SK-N-DZ (cell line): ENCODE measurements at places on chromosomes 1 and 21.

DNA sequence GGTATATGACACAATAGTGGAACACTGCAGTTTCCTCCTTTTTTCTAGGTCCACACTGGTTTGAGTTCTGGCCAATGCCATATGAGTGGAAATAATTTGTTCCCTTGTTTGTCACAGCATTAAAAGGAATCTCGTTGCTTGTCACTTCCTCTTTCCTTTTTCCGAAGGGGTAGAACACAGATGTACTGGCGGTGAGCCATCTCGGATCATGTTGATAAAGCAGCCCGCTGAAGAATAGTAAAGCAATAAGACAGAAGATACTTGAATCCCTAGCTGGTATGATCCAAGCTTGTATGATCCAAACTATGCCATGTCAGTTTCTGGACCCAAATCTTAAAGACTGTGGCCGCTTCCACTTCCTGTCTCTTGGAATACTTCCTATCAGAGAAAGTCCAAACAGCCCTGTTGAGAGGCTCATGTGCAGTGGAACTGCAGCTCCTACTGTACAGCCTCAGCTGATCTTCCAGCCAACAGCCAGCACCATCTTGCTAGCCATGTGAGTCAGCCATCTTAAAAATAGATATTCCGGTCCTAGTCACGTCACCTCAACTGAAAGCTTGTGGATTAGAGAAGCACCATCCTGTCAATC lies 40.3 kb downstream of the CFHR5 start:
- DNase-seq: peak; percentile 46

GRCh38 chr1:179601093-179601492 lies 9.5 kb downstream of the TDRD5 start:
- no peak for DNase-seq

DNA sequence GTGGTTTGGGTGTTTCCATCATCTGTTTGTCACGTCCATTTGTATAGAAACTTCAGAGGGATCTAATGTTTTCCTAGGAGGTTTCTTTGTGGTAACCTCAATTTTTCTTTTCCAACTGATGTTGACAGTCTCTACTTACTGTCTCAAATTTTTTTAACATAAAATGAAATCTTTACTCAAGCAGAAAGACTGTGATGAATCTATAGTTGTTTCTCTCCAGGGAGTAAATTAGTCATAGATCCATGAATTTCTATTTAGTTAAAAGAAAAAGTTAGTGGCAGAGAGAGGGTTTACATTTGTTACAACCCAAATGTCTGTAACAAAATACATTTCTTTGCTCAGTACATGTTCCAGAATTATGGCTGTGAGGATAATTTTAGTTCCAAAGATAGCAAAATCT lies 161.6 kb downstream of the DISP1 start:
- DNase-seq: no peak

GRCh38 chr1:209328196-209328595 lies 255.3 kb upstream of the CAMK1G start:
- DNase-seq: no peak

- DNase-seq: peak; percentile 54
Observed at GRCh38 chr1:116574581-116575291, 3.9 kb upstream of the CD58 start.

DNA sequence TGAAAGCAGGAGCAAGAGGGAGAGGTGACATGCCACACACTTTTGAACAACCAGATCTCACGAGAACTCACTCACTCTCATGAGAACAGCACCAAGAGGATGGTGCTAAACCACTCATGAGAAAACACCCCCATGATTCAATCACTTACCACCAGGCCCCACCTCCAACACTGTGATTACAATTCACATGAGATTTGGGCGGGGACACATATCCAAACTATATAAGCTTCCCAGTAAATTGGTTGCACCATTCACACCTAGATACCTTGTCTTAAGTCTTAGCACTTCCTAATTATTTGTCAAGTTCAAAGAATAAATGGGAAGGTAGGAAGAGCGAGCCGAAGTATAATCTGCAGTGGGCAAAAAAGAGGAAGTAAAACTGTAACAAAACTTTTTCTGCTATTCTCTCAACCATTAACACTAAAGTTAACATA lies 34.3 kb downstream of the AMY1C start:
- no peak for DNase-seq

DNA sequence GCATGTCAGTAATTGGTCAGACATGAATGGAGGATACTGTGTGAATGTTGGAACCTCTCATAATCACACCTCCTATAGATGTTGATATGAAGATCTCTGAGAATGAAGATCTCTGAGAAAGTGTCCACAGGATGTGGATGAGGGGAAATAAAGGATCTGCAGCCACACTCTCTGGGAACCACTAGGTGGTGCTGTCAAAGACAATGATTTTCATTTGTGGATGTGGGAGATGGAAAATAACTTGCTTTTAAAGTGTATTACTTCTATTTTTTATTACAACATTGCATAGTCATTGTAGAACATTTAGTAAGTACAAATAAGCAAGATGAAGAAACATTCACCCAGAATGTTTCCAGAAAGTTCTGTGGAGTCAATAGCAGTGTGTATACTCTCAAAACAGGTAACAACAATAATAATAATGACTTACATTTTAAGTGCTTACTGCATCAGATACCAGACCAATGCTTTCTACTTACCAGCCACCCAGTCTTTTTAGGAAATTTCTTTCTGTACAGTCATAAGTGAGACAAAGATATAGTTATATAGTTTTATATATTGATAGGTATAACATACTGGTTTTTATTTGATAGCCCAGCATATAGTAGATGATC lies 128.2 kb downstream of the ATG4C start:
- no peak for DNase-seq

GRCh38 chr1:27967106-27967883 lies 7.5 kb downstream of the XKR8 start:
- DNase-seq: no peak
